ENCODE measurements at places on chromosomes 5 and 9.

DNA sequence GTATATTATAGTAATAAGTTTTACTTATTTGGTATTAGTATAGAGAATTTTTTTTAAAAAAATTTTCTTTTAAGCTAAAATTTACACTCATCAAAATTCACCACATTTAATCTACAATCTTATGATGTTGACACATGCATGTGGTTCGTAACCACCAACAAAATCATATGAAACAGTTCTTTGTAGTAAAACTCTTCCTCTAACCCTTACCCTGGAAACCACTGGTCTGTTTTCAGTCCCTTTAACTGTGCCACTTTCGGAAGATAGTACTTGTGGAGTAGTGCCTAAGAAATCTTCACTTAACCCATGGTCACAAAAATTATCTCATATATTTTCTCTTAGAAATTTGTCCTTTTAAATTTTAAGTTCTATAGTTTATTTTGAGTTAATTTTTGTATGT lies 1498.8 kb downstream of the MAT2B start:
- DNase-seq: no peak

GRCh38 chr9:105842023-105842644 lies 147.8 kb downstream of the TMEM38B start:
- no peak for DNase-seq

- no peak for DNase-seq
Observed at GRCh38 chr9:123322273-123323195, 33.5 kb upstream of the CRB2 start.

DNA sequence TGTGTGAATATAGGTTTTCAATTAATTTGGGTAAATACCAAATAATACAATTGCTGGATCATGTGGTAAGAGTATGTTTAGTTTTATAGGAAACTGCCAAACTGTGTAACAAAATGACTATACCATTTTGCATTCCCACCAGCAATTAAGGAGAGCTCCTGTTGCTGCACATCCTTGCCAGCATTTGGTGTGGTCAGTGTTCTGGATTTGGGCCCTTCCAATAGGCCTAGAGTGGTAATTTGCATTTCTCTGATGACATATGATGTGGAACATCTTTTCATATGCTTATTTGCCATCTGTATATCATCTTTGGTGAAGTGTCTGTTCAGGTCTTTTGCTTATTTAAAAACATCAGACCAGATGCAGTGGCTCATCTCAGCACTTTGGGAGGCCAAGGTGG lies 11.6 kb upstream of the RFK start:
- DNase-seq: no peak

DNA sequence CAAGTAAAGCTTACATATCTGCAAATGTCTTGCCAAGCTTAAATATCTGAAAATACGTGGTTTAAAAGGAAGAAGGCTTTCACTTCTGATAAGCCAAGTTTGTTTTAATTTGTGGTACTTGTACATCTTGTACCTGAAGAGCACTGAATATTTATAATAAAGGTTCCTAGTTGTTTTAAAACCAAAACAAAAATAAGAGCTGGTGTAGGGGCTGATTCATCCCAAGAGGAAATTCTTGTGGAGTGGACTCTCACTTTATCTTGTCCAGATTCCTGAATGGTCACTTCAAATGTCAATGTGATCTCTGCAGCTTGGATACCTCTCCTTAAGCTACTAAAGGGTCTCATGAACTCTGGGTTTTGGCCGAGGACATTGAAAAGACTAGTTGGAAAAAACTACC lies 29.5 kb downstream of the MAMDC2 start:
- DNase-seq: no peak
